ENCODE measurements at places on chromosomes 16 and 17. TPM values are rescaled to one million over a fixed set of nuclear protein-coding genes. Genes with fewer than 3 reads are reported as not detected.

The NUTF2 gene
- total RNA-seq, result 98.1 TPM

DNA sequence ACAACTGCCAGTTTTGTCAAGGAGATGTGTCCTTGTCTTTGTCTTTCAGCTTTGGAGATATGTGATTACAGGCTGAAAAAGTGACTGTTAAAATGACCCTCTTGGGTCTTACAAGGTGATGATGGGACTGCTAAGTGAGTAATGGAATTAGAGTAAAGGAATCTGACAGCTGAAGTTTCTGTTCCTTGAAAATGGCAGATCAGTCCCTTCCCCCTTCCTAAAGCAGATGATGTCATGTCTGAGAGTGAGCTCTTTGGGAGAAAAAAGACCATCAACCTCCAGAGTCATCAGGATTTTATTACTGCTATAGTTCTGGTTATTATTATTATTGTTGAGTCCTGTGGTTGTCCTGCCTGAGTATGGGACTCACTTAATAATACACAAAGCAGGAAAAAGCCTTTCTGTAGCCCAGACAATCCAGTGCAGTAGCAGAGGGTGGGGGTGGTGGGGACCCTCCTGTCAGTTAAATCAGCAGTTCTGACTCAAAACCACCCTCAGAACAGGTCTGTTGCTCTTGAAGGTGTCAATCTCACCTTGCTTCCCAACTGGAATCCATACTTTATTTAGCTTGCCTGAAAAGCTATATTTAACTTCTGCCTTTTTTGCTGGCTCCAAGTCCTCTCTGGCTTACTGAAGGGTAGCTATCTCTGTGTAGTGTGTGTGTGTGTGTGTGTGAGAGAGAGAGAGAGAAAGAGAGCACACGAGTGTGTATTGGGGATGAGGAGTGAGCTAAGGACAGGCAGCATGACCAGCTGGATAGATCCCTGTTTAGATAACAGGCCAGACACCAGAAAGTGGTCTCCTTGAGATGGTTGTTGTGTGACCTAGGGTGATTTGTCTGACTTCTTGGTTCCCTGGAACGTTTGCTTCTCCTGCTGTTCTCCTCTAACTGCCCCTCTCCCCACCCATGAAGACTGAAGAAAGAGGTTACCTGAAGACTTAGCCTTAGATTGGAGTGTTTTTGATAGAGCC is 4.9 kb downstream of the HROB start:
- no peaks in the 10 kb centered on the region for H3K36me3 ChIP-seq
- no peaks in the 10 kb centered on the region for H3K27me3 ChIP-seq
- H3K4me3 ChIP-seq, result no peak overlapping the region
- DNase-seq, result no peak

DNA sequence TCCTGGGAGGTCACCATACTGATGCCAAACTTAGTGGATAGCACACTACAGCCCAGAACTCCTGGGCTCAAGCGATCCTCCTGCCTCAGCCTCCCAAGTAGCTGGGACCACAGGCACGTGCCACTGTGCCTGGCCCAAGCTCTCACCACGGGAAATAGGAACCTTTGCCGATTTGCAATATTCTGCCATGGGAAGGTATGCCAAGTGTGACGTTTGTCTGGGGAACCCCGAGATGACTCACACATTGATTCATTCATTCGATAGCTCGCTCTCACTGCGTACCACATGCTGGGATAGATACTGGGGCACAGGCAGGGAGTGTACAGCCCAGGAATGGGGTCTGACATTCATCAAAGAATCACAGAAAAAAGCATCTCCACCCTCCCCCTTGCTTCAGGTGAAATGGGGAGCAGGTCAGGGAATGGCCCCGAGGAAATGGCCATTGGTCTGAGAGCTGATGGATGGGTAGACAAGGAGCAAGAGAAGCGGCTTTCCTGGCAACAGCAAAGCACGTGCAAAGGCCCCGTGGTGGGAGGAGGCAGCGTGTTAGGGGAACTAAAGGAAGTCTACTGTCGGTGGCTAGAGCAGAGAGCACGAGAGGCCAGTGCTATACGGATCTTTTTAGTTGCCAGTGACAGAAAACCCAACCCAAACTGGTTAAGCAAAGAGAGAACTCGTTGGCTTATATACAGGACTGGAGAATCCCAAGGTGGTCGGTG is 44.1 kb downstream of the DNAH17 start:
- H3K4me3 ChIP-seq, result no peak overlapping the region
- H3K27ac ChIP-seq, result no peak overlapping the region
- no peak for DNase-seq
- no peaks in the 10 kb centered on the region for H3K4me1 ChIP-seq
- no peaks in the 10 kb centered on the region for H3K27me3 ChIP-seq

- peaks cover 5% of the 10 kb centered on the region for H3K4me1 ChIP-seq
- no peak overlapping the region for H3K27ac ChIP-seq
- no peaks in the 10 kb centered on the region for H3K27me3 ChIP-seq
- no peaks in the 10 kb centered on the region for H3K36me3 ChIP-seq
- DNase-seq, result no peak
Observed at GRCh38 chr17:80418589-80418988, 3.6 kb downstream of the ENDOV start.

GRCh38 chr16:4101421-4102219 is 14.6 kb downstream of the ADCY9 start:
- H3K4me3 ChIP-seq, result no peak overlapping the region
- H3K27me3 ChIP-seq, result no peaks in the 10 kb centered on the region
- H3K36me3 ChIP-seq, result no peaks in the 10 kb centered on the region
- H3K4me1 ChIP-seq, result no peaks in the 10 kb centered on the region

GRCh38 chr17:19955099-19955498 is 22.5 kb downstream of the AKAP10 start:
- H3K27me3 ChIP-seq, result no peaks in the 10 kb centered on the region
- H3K36me3 ChIP-seq, result no peaks in the 10 kb centered on the region
- no peak overlapping the region for H3K27ac ChIP-seq
